ENCODE measurements at places on chromosomes 6 and 20.

DNA sequence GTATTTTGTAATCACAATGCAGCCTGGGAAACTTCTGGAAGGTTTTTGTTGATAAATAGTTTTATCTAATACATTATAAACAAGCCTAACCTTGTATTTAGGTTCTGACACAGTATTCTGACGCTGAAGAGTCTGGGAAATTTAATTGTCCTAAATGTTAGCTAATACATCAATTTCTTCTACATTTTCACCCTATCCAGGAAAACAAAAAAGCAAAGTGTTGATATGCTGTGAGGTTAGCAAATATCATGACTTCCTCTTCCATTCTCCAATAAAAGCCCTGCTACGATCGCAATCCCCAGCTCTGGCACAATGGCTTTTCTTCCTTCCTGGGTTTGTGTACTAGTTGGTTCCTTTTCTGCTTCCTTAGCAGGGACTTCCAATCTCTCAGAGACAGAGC is at the start of gene C6orf58:
C6orf58 (plus strand) TSS at position 301 of the 400 bp plus-strand sequence; CDS start at position 313, 12 bp downstream.
- H3K4me3 ChIP-seq, result no peak within 1 kb of the TSS
- no peak for DNase-seq
- H3K27me3 ChIP-seq, result no peaks in the 10 kb centered on the region

GRCh38 chr6:3052481-3053230 is 15.6 kb upstream of the RIPK1 start:
- no peaks in the 10 kb centered on the region for H3K36me3 ChIP-seq
- no peak overlapping the region for H3K27ac ChIP-seq
- peak; percentile 56 for DNase-seq
- peak overlapping the region; percentile 57 for H3K4me3 ChIP-seq
- H3K4me1 ChIP-seq, result peaks cover 20% of the 10 kb centered on the region

DNA sequence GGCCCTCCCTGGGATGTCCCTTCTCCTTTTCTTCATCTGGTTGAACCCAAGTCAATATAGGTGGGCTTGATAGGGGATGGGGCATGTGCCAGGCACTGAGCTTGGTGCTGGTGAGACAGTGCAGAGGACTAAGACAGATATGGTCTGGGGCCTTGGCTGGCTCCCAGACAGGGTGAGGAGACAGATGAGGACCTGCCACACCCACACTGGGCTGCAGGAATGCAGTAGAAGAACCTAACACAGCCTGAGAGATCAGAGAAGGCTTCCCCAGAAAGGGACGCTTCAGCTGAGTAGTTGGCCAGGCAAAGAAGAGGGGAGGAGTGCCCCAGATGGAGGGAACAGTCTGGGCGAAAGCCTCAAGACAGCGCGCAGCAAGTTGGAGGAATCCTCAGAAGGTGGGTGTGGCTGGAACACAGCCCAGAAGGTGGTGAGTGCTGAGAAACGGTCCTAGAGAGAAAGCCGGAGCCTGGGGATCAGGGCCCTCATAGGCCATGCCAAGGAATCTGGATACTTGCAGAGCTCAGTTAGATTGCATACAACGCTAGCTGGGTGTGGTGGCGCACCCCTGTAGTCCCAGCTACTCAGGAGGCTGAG is 26.4 kb downstream of the CD40 start:
- no peak overlapping the region for H3K4me3 ChIP-seq
- DNase-seq, result no peak
- no peaks in the 10 kb centered on the region for H3K27me3 ChIP-seq
- H3K27ac ChIP-seq, result no peak overlapping the region
- H3K4me1 ChIP-seq, result no peaks in the 10 kb centered on the region

DNA sequence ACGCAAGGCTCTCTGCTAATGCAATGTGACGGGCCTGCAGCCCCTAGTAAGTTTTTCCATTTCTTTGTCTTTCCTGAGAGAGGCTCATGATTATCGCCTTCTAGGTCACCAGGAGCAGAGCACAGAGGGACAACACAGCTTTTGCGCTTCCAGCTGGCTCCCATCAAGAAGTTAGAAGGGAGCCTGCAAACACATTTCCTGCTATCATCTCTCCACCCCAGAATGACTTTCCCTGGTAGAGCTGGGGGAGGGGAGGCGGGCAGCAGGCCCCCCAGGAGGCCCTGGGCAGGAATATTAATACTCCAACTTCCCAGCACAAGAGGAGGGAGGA is 35.7 kb upstream of the CCDC167 start:
- peaks cover 15% of the 10 kb centered on the region for H3K27me3 ChIP-seq
- no peak overlapping the region for H3K4me3 ChIP-seq
- no peak overlapping the region for H3K27ac ChIP-seq
- no peak for DNase-seq
- H3K4me1 ChIP-seq, result peaks cover 9% of the 10 kb centered on the region

- peaks cover 10% of the 10 kb centered on the region for H3K4me1 ChIP-seq
- H3K27ac ChIP-seq, result peak overlapping the region; percentile 26
- no peak overlapping the region for H3K4me3 ChIP-seq
- H3K27me3 ChIP-seq, result no peaks in the 10 kb centered on the region
These were observed 325.5 kb upstream of the CITED2 start for GRCh38 chr6:139699911-139700310.

Data from upper lobe of left lung (tissue), 6 donors.